ENCODE measurements at places on chromosomes 3 and 15.

GRCh38 chr3:27688053-27688452 lies 34.1 kb downstream of the EOMES start:
- no peak for DNase-seq

DNA sequence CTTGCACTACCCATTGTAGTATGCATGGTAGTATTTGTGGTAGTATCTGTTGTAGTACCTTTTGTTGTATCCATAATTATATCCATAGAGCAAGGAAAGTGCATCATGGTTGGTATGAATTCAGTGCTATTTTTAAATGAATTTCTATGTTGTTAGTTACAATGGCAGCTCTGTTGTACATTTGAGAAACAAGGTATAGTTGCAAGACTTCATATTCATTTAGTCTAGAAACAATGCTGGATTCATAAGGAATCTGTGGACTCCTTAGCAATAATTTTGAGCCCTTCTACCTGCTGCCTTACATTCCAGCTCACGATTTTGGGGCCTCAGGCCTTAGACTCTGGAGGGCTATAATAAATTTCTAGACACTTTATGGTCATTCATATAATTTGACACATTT lies 141.8 kb downstream of the FAM43A start:
- no peak for DNase-seq

- DNase-seq = no peak
Observed at GRCh38 chr15:20643829-20644425, 102.3 kb upstream of the GOLGA6L6 start.

- no peak for DNase-seq
Observed at GRCh38 chr15:32763295-32763694, 45.5 kb downstream of the GREM1 start.

- DNase-seq = no peak
Observed at GRCh38 chr3:141663993-141664392, 74.1 kb upstream of the RNF7 start.

DNA sequence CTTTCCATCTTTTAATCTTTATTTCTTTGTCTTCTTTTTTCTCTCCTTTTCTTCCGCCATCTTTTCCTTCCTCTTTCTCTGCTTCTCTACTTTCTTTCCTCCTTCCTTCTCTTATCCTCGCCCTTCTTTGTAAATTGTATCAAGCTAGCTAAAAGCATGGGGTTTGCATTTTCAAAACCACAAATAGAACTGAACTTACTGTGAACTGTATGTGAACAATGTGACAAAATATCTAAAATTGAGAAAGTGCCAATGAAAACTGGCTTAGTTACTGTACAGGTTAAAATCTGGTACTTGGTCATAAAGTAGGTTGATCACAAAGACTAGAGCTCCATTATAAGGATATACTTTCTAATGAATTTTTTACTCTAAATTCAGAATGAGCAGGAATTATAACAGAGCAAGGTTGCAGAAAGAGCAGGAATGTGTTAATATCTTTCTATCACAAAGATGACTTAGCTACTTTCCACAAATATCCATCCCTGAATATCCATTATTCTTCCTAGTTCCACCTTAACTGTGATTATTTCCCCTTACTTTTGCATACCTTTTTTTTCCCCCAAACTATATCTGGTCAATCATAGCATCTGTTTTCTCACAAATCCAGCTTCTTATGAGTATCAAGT lies 122.4 kb downstream of the LSAMP start:
- DNase-seq = no peak

- DNase-seq = no peak
Observed at GRCh38 chr3:136928240-136928639, 29.5 kb upstream of the IL20RB start.

GRCh38 chr15:68578980-68579935 lies at the start of gene CORO2B:
Gene CORO2B (plus strand): TSS chr15:68578993. CDS start chr15:68579263, 270 bp downstream.
- DNase-seq = peak; percentile 14

All from stimulated activated CD4-positive, alpha-beta T cell treated with anti-CD3 and anti-CD28 coated beads, Interleukin-2, amount 100 ng/mL, for 4 hours (primary cell).